ENCODE measurements at places on chromosomes 6 and 20.
A peak's percentile ranks its signal among the peaks of the same experiment; 100 is the strongest.

GRCh38 chr6:40472353-40472752, 114.8 kb downstream of the LRFN2 start:
- DNase-seq = no peak

- DNase-seq = peak; percentile 81
Measured at GRCh38 chr6:116392132-116393013, 21.6 kb downstream of the DSE start.

- DNase-seq = no peak
Measured at GRCh38 chr20:48011025-48011424, 225.7 kb upstream of the SULF2 start.

- peak; percentile 22 for DNase-seq
Measured at GRCh38 chr6:129645106-129645829, 64.7 kb downstream of the ARHGAP18 start.

GRCh38 chr6:89186762-89187161, 30.4 kb downstream of the GABRR1 start:
- no peak for DNase-seq

- no peak for DNase-seq
Measured at GRCh38 chr6:190596-191395, 101.5 kb upstream of the DUSP22 start.
